A549 treated with CORT108297 at 1 μM for 4 hours (cell line): ENCODE measurements at places on chromosomes 12 and 14. TPM values are rescaled to one million over a fixed set of nuclear protein-coding genes. Genes with fewer than 3 reads are reported as not detected.

BTBD6 gene
- 30.3 to 44.9 TPM (median 41.8 TPM) in 5 replicates for total RNA-seq

ANKS1B gene
- 0.20 to 0.63 TPM (median 0.48 TPM) in 5 replicates for total RNA-seq

CACNA2D4 gene
- not detected in 5 replicates for total RNA-seq

VWF gene
- 0.08 to 0.29 TPM (median 0.13 TPM) in 5 replicates for total RNA-seq

ST8SIA1 gene
- total RNA-seq = 0.05 to 0.07 TPM (median 0.06 TPM) in 3 of 5 replicates, not detected in the others

TSHR gene
- total RNA-seq = not detected in 5 replicates

LRP1-AS gene
- total RNA-seq = not detected in 5 replicates

SLC5A8 gene
- total RNA-seq = not detected in 5 replicates
